ENCODE measurements at places on chromosomes 3 and 15. TPM values are rescaled to one million over a fixed set of nuclear protein-coding genes. Genes with fewer than 3 reads are reported as not detected.

Gene GOLGA8Q
- total RNA-seq = not detected

Gene THOC7
- total RNA-seq = 86.7 TPM

Gene PLA1A
- 0.13 TPM for total RNA-seq

Gene ADAMTS7
- total RNA-seq = 0.23 TPM

Measured in activated CD8-positive, alpha-beta memory T cell treated with anti-CD3 and anti-CD28 coated beads for 36 hours (primary cell).